ENCODE measurements at places on chromosomes 7 and 10. TPM values are rescaled to one million over a fixed set of nuclear protein-coding genes. Genes with fewer than 3 reads are reported as not detected.

GRCh38 chr7:33423646-33424020 is 294.3 kb downstream of the BBS9 start:
- H3K36me3 ChIP-seq: no peaks in the 10 kb centered on the region
- H3K27ac ChIP-seq: no peak overlapping the region
- H3K27me3 ChIP-seq: no peaks in the 10 kb centered on the region
- H3K4me3 ChIP-seq: no peak overlapping the region

GRCh38 chr10:49398000-49398861 is 2.3 kb upstream of the DRGX start:
- DNase-seq: no peak
- no peaks in the 10 kb centered on the region for H3K36me3 ChIP-seq
- H3K4me1 ChIP-seq: peaks cover 12% of the 10 kb centered on the region
- peaks cover 90% of the 10 kb centered on the region for H3K27me3 ChIP-seq

GRCh38 chr10:4786043-4786839 is 39.8 kb upstream of the AKR1E2 start:
- no peak overlapping the region for H3K27ac ChIP-seq
- no peaks in the 10 kb centered on the region for H3K27me3 ChIP-seq
- H3K4me3 ChIP-seq: no peak overlapping the region
- H3K4me1 ChIP-seq: no peaks in the 10 kb centered on the region
- DNase-seq: no peak

Gene VSIR
- total RNA-seq: 25.2 TPM

Gene MSMB
- 1.1 TPM for total RNA-seq

Gene SPDYE6
- not detected for total RNA-seq

Data from thymus (tissue), 14 donors.